NCI-H226 (cell line): ENCODE measurements at places on chromosomes 3 and 15.

DNA sequence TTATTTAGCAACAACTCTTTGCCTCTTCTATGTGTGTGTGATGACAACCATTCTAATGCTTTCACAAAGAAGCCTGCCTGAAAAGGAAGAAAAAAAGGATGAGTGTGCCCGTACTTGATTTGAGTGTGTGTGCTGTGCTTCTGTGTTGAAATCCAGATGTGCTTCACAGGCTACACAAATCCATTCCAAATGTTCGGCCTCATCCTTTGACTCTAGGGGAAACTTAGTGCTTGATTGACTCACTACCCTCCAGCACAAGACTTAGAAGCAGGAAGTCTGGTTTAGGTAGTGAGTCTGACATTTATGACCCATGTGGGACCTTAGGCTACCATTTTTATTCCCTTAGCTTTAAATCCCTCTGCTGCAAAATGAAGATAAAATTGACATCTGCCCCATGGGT, 108.8 kb upstream of the PLAAT1 start:
- no peak for DNase-seq

- no peak for DNase-seq
These were observed 169.9 kb downstream of the XXYLT1 start for GRCh38 chr3:195101001-195101583.

DNA sequence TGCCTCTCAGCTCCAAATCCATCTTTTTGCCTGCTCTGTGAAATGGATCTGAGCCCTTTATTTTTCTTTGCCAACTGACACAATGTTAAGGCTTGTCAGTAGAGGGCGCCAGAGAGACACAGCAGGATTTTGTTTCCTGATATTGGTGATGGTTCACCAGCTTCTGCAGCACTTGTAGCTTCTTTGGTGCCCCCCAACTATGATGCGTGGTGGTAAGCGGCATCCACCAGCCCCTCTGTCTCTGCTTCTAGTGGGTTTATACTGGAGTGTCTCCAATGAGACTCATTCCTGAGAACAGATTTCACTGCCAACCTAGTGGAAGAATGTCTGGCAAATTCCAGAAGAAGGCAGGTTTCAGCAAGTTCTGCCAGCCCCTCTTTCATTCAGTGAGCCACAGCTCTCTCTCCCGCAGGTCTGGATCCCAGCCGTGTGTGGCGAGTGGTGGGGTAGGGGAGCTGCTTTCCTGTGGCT, 471.9 kb upstream of the FRG2C start:
- DNase-seq, result no peak

DNA sequence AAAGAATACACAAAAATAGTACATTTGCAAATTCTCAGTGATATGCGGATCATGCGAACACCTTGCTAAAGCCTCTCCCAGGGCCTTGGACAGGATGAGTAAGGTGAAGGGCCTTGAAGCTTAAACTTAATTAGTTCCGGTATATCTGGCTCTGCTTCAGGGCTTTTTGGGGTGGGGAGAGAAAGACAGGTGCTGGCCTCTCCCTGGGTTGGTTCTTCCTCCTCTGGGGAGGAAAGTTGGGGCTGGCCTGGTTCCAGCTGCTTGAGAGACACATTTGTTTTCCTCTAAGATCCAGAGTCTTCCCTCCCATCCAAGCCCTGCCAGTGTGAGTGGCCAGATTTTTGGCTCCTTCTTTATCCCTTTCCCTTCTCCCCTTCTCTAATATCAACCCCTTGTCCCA, 64.7 kb upstream of the EPHB3 start:
- no peak for DNase-seq

DNA sequence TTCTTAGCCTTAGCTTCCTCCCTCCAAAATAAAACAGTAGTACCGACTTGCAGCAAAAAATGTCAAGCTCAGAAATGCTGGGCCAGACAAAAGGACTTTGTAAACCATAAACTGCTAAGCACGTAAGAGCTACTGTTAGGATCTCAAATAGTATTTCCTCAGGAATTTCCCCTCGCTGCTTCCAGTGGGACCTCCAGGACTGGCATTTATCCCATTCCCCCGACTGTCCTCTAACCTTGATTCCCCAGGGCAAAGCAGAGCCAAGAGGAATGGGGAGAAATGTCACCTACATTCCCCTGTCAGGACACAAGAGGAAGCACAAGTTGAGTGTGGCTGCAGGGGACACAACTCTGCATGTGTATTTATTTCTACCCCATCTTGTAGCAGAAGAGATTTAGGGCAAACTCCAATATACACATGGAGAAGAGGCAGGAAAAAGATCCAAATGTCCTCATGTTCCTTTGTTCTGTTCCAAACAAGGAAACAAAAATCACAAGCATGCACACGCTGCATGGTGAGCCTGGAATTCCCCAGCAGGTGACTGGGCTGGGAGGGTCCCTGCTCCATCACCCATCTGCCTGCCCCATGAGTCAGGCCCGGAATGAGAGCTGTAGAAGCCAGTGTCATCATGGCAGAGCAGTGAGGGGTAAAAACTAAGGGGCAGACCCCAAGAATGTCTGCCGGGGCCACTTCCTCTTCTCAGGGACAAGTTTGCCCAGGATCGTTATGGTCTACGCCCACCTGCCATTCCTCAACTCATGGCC, 4.2 kb downstream of the STOML1 start:
- peak; percentile 51 for DNase-seq
